ENCODE measurements at places on chromosomes 11 and 22.

- no peak for DNase-seq
Observed at GRCh38 chr11:118915396-118915795, 10.3 kb downstream of the BCL9L start.

- DNase-seq: no peak
Observed at GRCh38 chr11:31804312-31805036, 6.6 kb downstream of the PAX6 start.

DNA sequence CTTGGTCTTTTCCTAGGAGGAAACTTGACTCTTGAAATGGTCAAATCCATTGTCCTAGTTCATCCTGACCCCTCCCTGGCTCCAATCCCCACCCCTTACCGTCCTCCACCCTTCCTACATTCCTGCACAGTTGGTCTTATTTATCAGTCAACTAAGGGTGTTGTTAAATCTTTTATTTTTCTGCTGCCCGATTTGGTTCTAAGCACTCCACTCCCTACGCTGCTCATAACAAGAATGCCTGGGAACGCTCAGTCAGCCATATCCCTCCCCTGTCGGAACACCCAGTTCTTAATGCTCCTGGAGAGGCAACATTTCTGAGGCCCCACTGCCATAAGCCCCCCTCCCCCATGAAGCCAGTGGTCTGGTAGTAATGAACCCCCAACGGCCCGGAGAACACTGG is 9.7 kb downstream of the EHF start:
- no peak for DNase-seq

DNA sequence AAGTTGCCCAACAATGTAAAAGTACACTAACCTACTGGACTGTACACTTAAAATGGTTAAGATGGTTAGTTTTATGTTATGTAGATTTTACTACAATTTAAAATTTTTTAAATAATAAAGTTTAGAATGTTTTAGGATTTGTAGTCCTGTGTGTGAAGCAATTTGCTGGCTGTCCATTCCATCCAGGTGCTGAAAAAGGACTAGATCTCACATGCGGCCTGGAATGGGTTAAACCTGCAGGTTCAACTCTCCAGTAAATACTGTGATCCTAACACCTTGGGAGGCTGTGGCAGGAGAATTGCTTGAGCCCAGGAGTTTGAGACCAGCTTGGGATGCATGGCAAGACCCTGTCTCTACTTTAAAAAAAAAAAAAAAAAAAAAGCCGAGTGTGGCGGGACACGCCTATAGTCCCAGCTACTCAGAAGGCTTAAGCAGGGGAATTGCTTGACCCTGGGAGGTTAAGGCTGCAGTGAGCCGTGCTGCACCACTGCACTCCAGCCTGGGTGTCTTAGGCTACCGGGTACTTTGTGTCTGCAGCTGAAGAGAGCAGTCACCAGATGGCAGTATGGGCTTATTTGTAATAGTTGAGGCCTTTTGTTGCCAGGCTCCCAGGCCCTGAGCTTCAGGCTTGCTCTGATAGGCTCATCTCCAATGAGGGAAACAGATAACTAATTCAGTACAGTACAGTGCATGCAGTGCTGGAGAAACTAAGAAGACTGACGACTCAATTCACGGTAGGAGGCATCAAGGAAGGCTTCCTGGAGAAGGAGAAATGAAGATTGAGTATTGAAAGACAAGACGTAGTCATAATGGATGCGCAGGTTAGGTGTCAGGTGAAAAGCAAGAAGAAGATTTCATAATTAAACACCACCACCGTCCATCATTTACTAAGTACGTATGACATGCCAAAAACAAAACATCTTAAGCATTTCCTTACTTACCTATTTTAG is 64.7 kb upstream of the ASPHD2 start:
- peak; percentile 55 for DNase-seq

- peak; percentile 89 for DNase-seq
Observed at GRCh38 chr11:7020183-7020917, at the start of the genes NLRP14 and ZNF214. Gene NLRP14 (plus strand): TSS chr11:7020479. CDS start chr11:7038587, 18,108 bp downstream. Gene ZNF214 (minus strand): TSS chr11:7020346. CDS start chr11:7002835, 17,511 bp downstream.

- DNase-seq: no peak
Observed at GRCh38 chr22:44288913-44289312, 23.8 kb downstream of the SHISAL1 start.

- no peak for DNase-seq
Observed at GRCh38 chr22:33932997-33933396, 12.7 kb upstream of the LARGE1 start.

DNA sequence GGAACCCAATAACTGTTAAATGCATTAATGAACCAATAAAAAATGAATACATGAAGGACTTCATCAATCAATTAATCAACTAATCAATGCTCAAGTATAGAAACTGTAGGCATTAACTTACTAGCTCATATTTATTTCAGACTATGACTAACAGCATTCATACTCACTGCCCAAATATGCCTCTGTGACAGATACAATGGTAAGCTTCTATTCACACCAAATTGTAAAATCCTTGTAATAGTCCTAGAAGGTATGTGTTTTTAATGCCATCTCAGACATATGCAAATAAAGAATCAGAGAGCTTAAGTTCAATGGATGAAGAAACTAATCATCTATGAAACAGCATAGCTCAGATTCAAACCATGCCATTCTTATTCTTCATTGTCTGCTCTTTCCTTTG is 1253.6 kb upstream of the TENM4 start:
- no peak for DNase-seq

DNA sequence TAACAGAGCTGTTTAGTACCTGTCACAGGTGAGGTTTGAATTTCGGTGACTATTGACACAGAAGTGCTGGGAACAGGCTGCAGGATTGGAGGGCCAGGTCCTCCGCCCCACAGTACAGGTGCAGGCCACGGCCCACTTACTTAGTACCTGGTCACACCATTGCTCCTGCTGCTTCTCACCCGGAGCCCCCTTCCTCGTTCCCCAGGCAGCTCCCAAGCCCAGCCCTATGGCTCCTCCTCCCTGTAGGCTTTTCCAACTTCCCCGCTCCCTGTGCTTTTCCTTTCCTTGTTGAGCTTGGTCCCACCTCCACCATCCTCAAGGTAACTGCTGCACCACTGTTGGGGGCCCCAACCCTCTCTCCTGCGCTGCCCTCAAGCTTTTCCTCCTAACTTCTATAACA is 27.9 kb upstream of the ANO1 start:
- DNase-seq: no peak

GRCh38 chr11:36107547-36107946 is 163.7 kb downstream of the LDLRAD3 start:
- DNase-seq: no peak

GRCh38 chr22:24247564-24248344 is 2.9 kb upstream of the GGT5 start:
- peak; percentile 60 for DNase-seq

DNA sequence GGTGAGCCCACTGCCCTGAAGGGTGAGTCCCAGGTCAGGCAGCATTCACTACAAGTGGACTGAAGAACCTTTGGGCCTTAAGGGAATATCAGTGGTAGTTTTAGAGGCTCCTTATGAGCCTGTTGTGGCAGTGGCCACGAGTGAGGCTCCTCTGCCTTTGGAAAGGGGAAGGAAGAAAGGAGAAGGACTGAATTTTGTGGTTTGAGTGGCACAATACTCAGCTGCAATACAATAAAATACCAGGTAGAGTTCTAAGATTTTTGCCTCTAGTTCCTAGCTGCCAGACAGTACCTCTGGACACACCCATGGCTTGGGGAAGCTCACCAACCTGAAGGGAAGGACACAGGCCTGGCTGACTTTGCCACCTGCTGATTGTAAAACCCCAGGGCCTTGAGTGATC is 260.9 kb downstream of the DYNC2H1 start:
- DNase-seq: no peak

- DNase-seq: no peak
Observed at GRCh38 chr11:47923667-47924066, 56.7 kb upstream of the PTPRJ start.

GRCh38 chr11:491358-491757 is 15.7 kb downstream of the RNH1 start:
- no peak for DNase-seq

DNA sequence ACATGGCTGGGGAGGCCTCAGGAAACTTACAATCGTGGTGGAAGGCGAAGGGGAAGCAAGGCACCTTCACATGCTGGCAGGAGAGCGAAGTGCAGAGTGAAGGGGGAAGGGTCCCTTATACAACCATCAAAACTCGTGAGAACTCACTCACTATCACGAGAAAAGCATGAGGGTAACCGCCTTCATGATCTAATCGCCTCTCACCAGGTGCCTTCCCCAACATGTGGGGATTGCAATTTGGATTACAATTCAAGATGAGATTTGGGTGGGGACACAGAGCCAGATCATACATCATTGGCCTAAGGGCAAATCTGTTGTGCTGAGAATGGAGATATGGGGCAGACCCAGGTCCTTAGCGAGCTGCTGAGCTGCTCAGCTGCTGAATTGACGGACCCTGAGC is 13.1 kb downstream of the C1QTNF6 start:
- no peak for DNase-seq

DNA sequence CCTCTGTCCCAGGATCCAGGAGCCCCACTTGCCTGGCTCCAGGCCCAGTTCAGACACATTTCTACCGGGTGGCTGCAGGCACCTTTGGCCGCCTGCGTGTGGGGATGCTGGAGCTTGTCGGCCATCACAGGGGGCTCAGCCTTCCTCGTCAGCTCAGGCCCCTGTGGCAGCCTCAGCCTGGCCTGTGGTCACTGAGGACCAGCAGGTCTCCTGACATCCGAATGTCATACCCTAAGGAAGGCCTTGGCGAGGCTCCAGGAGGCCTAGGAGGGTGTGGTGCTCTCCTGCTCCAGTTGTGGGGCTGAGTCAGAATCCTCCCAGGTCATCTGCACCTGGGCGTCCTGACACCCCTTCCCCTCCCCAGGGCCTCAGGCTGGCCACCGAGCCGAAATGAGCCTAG is 14.9 kb upstream of the SOX10 start:
- no peak for DNase-seq

DNA sequence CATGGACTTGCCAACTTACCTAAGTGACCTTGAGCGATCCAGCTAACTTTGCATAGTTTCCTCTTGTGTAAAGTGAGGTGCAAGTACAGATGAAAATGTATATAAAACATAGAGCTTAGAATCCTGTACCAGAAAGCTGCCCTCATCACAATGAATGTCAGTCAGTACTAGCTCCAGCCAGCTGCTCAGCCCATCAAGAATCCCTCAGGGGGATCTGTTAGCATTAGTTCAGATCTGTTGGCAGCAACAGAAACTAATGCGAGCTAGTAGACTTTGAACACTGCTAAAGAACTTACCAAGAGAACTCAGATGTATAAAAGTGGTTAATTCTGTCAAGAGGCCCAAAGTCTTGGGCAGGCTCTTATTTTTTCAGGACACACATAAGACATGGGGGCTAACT is 6.3 kb upstream of the C11orf91 start:
- no peak for DNase-seq

DNA sequence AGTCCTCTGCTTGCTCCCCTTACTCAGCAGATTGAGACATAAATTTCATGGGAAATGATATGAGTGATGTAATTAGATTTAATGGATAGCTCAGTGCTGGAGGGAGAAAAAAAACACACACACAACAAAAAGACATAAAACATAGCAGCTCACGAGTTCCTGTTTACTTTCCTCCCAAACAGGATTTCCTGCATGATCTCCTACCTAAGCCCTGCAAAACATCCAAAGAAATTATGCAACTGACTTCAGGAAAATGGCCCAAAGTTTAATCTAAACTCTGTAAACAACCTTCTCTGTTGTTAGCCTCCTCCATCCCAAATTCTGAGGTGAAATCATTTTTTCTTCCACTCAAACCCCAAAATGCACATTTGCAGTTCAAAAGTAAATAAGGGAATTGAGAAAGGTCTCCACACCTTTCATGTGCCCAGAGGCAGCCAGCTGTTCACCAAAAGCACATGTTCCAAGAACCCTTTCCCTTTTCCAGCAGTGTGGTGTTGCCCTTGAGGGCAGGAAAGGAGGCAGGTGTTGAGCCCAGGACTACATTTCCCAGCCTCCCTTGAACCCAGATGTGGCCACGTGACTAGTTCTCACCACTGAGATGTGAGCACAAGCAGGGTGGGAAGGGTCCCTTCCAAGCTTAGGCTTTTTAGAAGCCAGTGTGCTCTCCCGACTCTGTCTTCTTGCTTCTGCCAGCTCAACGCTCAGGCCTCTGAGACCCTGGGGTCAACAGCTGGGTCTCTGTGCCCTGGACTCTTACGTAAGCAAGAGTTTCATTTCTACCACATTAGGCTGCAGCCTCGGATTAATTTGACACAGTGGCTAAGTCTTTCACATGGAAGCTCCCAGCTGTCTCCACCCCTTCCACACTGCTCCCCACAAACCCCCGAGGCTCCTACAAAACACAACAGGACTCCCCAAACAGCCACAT is 301.2 kb downstream of the CTTN start:
- no peak for DNase-seq

- no peak for DNase-seq
Observed at GRCh38 chr11:67306769-67307544, 3.6 kb downstream of the SSH3 start.

GRCh38 chr11:83954780-83955179 is 668.6 kb upstream of the CCDC90B start:
- DNase-seq: no peak

GRCh38 chr11:78812513-78813293 is 238.0 kb upstream of the NARS2 start:
- DNase-seq: no peak

All from putamen (tissue), 1 donor.